ENCODE measurements at places on chromosomes 16 and 17.

- peak; percentile 29 for ATAC-seq
Observed at GRCh38 chr17:7403727-7403976, 245 bp downstream of the TMEM256 start.

DNA sequence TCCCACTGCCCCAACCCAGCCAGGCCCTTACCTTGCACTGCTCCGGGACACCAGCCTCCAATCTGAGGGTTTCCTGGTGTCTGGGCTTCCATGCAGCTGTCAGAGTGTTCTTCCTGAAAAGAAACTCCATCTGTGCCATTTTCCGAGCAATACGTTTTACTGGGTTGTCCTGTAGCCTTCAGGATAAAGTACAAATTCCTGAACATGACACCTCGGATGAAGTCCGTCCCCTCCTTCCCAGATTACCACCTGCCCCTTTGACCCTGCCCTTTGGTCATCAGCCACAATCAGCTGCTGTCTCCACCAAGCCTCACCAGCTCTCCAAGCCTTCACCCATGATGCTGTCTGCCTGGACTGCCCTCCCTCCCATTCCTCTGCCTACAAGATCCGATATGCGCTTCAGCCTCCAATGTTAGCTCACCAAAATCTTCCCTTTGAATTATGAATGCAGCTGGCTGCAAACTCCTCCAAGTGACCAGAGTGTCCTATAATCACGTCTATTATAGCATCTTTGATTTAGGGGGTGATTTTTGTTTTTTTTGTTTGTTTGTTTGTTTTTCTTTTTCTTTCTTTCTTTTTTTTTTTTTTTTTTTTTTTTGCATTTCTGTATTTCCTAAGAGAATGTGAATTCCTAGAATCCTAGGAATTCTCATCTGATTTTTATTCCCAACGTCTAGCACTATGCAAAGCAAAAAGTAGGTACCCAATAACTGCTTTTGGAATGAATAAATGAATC is 60.6 kb upstream of the KIFC3 start:
- no peak for ATAC-seq

- ATAC-seq, result no peak
Observed at GRCh38 chr16:69309316-69309715, 1.8 kb upstream of the VPS4A start.

- no peak for ATAC-seq
Observed at GRCh38 chr16:72909196-72909595, 138.7 kb downstream of the ZFHX3 start.

GRCh38 chr17:66412857-66413558 is 110.6 kb downstream of the PRKCA start:
- no peak for ATAC-seq

DNA sequence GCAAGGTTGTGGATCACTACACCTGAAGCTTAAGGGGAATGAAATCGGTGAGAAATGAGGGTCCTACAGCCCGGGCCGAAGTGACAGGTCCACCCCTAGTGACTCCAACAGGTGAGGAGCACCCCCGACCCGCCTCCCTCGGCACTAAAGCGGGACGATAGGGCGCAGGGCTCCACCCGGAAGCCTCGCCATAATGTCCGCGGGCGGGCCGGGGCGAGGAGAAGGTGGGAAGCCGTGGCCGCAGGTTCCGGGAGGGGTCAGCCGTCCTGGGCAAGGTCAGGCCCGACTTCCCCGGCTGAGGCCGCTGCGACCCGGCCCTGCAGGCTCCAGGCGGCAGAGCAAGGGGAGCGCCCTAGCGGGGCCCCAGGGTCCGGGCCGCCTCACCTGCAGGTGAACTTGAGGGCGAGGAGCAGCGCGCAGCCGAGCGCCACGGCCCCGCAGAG is 543 bp downstream of the TXNDC11 start:
- peak; percentile 33 for ATAC-seq
